ENCODE measurements at places on chromosomes 11 and 22. TPM values are rescaled to one million over a fixed set of nuclear protein-coding genes. Genes with fewer than 3 reads are reported as not detected.
A peak's percentile ranks its signal among the peaks of the same experiment; 100 is the strongest.

DNA sequence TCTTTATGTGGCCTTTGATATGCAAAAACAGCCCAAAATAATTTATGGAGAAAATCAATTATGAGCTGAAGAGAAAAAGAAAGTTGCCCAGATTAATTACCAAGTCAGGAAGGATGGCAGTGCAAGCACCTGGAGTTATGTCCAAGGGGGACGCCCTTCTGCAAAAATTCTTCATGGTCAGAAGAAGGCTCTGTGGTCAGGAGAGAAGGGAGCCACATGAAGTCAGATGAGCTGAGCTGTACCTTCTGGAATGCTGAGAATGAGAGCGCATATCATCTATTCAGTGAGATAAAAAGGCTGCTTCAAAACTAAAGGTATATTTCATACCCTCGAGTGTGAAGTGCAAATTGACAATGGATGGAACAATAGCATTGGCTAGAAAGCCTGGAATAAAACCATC is 607.4 kb downstream of the NTM start:
- peak; percentile 77 for DNase-seq

DNA sequence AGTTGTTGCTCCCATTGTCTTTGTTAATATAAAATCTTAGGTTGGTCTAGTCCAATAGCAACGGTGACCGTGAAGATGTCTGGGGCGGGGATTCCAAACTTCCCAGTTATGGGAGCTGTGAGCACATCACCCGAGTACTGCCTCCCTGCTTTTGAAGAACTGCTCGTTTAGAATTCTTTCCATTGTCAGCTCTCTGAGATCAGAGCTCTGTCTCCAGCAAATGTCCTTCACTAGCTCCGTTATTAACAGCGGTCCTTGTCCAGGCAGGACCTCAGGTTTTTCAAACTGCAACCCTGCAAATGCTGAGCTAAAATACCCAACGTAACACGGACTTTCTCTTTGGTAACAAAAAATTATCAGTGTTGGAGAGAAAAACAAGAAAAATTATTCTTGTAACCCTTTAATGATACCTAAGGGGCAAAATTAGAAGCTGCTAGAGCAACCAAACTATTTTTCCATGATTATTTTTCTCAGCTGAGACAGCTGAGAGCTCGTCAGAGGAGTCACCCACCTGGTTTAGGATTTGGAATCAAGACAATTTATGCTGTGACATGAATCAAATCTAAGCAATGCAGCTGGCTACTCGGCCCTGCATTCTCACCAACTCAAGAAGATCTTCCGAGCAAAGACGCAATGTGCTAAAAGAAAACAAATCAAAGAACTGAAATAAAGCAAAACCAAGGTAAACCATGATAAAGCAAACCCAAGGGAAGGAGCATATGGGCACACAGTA is 15.1 kb upstream of the EFCAB6 start:
- no peak for DNase-seq

FOLR1 gene
- total RNA-seq = not detected

IGLL1 gene
- total RNA-seq = not detected

DNA sequence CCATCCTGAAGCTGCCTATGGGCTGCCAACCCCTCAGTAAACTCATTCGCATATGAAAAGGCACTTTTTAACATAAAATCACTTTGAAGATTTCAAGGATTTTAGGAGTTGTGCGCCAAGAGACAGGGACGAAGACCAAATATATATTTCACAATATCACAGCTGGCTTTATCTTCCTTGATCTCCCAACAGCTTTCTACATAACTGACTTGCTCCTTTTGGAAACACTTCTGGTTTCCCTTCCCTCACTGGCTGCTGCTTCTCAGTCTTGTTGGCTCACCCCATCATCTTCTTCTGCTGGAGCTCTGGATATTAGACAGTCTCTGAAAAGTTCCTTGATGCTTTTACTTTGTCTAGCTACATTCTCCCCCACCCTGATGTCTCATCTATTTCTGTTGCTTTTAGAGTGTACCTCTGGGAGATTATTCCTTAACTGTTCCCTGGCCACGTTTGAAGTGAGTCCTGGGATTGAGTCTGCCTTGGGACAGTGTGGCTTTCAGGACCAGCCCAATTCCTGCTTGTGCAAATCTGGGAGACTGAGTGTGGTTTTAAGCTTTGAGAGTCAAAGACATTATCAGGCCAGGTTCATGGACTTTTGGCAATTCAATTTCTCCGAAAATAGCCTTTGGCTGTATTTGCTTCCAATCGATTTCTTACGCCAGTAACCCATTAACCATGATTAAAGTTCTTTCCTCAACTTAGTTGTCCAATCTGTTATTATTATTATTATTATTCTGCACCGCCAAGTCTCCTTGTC is 30.9 kb upstream of the NNMT start:
- no peak for DNase-seq
